HAP-1 (cell line): ENCODE measurements at places on chromosomes 13 and 19.

- DNase-seq: no peak
These were observed 1.6 kb downstream of the SBK2 start for GRCh38 chr19:55535173-55535964.

DNA sequence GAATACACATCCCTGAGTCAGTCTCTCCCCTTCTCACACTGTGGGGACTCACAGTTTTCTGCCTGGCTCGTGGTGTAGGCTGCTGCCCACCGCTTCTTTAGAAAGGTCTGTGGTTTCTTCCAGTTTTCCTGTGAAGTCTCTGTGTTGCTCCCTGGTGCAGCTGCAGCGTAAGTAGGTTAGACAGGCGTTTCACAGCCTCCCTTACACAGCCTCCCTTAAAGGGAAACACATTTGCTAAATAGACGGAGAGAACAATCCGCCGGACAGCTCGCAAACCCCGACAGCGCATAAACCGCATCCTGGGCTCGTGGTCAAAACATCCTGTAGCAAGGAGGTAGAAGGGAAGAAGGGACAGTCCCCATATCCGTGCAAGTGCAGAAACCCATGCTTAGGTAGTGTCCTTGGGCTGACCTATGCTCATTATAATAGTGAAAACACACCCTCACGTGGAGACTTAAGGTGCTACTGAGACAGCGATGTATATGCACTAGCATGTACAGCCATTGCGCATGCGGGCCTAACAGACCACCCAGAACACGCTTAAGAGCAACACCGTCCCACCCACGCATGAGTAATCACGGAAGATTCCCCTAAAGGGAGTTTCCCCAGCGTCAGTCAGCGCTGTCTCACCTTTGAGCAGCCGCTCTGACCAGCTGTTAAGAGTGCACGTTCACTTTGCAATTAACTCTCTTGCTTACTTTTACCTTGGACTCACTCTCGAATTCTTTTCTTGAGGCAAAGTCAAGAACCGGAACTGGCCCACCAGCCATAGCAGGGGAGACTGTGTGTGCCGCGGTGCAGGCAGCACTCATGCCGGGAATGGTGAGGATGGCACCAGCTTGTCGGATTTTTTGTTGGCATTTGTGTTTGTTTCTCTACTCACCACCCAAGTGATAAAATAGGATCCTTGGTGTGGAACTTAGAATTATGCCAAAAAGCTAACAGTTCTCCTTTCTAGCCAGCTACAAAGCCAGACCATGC is 16.6 kb downstream of the SIGLEC8 start:
- no peak for DNase-seq

DNA sequence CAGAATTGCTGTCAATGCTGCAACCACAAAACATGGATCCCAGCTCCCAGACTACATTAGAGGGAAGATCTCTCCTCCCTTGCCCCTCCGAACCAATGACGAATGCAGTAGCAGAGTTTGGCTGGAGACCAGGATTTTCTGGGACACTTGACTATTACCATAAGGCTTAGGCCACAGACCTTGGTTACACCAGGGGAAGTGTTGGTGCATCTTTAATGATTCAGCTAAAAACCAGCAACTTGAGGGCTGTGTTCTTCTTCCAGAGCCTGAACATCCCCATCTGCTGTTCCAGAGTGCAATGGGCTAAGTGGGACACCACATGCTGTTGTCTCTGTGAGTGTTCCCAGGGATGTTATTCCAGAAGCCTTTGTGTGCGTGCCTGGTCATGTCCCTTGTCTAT is 528.2 kb downstream of the LMO7 start:
- DNase-seq: no peak

GRCh38 chr19:28727480-28728159 is 485.3 kb downstream of the UQCRFS1 start:
- DNase-seq: no peak

DNA sequence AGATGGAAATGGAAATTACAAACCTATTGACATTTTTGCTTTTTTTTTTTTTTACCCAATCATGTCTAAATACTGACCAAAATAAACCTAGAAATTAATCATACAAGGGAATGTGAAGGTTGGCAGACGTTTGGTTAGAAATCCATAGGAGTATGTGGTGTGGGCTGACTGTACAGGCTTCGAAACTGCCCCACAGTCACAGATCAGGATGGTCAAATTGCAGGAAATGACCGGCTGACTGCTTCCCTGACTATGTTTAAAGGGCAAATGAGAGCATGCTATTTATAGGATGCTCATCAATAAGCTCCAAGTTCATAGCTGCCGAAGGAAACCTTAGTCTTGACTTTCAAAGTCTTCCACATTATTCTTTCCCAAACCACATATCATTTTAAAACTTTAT is 118.4 kb downstream of the COG6 start:
- no peak for DNase-seq

DNA sequence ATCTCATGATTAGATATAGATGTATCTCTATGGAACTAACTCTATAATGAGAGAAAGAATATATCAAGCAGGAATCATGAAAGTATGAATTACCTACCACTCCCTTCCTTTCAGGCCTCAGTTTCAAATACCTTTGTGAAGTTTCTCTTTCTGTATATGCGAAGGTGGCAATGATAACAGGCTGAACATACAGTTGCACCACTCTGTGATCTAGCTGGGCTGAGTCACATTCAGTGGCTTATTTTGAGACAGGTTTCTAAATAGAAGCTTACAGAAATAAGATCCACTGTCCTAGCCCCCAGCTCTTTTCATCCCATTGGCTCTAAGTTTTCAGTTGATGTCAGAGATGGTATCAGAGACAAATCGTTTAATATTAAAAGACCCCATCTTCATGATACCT is 662.0 kb downstream of the SLITRK1 start:
- no peak for DNase-seq

- peak; percentile 51 for DNase-seq
These were observed 279.8 kb downstream of the DNAJC15 start for GRCh38 chr13:43303033-43303729.

- no peak for DNase-seq
These were observed 135.7 kb upstream of the SERP2 start for GRCh38 chr13:44237881-44238421.

- DNase-seq: no peak
These were observed 17.4 kb downstream of the PPFIA3 start for GRCh38 chr19:49136771-49137171.

DNA sequence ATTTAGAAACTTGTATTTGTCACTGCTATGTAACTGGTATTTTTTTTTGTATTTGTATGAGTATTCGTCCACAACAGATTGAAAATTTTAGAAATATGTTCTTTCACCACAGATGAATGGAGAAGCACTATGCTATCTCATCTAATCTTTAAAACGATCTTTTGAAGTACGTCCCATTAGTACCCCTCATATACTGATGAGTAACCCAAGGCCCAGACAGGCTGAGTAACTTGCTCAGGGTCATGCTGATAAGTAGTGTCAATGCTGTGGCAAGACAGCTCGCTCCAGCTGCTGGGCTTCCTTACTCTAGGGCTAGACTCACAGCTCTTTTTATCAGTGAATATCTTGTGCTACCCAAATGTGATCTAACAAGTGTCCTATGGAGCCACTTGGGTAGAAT is 154.2 kb downstream of the SUCLA2 start:
- no peak for DNase-seq

DNA sequence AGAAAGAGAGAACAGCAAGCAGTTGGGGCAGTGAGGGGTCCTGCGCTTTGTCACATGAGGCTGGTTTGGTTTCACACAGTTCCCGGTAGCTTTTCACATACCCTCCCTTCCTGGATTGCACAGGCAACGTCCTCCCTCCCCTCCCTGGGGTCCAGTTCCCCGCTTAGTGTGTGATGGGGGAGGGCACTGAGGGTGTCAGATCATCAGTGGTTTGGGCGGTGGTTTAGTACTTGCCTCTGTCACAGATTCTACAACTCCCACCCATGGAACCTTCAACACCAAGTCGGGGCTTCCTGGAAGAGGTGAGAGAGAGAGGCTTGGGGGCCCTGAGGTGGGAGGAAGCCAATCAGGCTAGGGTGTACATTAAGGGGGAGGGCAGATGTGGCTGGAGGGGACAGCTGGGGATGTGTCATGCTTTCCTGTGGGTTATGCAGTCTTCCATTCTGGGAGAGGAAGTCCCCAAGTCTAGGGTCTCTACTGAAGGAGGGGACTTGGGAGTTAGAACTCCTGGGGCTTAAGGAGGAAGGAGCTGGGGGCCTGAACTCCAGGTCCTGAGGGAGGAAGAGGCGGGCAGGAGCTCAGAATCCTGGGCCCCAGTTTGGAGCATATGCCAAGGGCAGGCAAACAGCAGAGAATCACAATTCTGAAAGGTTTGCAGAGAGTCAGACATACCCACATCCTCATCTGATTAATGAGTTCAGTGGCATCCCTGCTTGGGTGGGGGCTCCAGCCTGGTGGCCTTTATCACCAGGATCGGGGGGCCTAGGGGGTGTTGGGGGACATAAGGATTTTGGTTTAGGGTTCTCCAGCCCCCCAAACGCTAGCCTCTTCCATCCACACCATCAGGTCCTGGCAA is at the start of gene NKG7:
TSS of gene NKG7 (minus strand) at position 6 of the 856 bp plus-strand sequence. CDS start 119 bp downstream, outside the sequence.
- no peak for DNase-seq

DNA sequence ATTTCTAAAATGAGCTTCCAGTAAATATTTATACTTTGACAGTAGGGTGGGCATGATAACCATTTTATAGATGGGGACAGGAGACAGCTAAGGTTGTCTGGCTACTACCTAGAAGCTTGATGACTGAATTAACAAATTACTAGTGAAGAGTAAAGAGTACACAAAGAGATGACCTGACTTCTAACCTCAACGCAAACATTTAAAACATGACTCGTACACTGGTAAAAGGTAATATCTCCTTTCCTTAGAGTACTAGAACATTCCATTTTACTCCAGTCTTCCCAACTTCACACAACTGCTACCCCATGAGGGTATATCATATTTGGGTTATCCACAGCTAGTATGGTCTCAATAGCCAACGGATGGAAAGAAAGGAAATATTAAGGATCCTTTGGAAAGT is 258.9 kb downstream of the FOXO1 start:
- no peak for DNase-seq
